ENCODE measurements at places on chromosomes 7 and 10. TPM values are rescaled to one million over a fixed set of nuclear protein-coding genes. Genes with fewer than 3 reads are reported as not detected.

Gene MALRD1
- not detected for total RNA-seq

Gene GALNT11
- total RNA-seq: 38.0 TPM

Gene GRID2IP
- not detected for total RNA-seq

DNA sequence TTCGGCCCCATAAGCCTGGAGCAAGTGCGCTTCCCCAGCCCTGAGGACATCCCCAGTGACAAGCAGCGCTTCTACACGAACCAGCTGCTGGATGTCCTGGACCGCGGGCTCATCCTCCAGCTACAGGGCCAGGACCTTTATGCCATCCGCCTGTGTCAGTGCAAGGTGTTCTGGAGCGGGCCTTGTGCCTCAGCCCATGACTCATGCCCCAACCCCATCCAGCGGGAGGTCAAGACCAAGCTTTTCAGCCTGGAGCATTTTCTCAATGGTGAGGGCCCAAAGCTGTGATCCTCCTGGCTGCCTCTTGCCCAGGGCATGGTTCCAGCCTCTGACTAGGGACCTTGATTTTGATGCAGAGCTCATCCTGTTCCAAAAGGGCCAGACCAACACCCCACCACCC, 10.1 kb downstream of the IRF5 start:
- DNase-seq: peak; percentile 61

- DNase-seq: no peak
Observed at GRCh38 chr7:95253986-95254385, 70.3 kb downstream of the PON1 start.

- peak; percentile 94 for DNase-seq
Observed at GRCh38 chr10:132665946-132666704, 119.8 kb downstream of the NKX6-2 start.

GRCh38 chr7:102230593-102230992, 56.1 kb upstream of the SH2B2 start:
- peak; percentile 18 for DNase-seq

DNA sequence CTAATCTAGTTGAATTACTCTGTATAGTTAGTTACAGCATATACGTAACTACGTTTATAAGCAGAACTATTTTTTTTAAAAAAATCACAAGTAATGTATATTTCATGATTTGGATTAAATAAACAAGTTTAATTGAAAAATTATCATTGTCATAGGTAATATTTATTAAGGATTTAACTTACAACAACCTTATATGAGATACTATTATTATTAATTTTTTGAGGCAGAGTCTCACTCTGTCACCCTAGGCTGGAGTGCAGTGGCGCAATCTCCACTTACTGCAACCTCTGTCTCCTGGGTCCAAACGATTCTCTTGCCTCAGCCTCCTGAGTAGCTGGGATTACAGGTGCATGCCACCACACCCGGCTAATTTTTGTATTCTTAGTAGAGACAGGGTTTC, 4.1 kb upstream of the CUL1 start:
- DNase-seq: no peak

DNA sequence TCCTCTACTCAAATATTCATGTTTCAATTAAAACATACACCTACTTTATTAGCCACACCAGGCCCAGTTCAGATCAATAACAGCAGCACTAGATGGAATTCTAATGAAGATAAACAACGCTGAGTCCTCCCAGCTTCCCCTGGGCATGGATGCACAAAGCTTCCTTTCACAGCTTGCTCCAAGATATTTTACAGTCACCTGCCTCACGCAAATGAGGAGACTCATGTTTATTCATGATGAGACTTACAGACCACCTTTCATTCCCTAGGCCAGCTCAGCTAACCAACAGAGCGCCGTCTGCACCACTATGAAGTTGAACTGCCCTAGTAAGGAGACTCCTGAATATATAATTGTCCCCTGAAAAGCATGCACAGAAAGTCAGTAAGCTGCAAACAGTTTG, 283.0 kb upstream of the AOAH start:
- no peak for DNase-seq

DNA sequence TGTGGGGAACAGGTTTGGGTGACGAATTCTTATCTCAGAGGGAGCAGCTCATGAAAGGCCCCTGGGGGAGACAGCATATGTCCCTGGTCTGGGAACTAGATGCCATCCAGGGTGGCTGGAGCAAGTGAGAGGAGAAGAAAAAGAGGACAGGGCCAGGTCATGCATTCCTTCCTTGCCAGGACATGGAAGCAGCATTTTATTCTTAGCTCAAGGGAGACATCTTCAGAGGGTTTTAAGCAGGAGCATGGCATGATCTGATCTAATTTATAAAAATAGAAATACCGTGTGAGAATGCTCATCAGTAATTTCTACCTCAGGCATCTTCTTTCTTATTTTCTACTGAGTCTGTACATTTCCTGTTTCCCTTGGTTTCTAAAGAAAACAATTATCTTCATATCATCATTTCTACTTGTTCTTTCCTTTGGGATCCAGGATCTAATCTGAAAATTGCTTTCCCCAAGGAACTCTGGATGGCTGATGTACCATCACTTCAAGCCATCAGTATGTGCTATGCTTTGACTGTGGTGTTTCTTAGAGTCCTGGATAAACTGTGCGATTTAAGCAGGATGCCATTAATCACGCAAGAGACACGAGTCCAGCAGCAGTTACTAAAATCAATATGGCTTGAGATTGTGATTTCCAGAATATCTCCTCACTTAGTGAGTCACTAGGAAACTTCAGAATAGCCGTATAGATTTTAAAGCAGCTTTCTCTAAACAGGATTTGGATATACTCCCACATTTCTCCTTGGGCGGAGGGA, 386.2 kb downstream of the GALNT17 start:
- no peak for DNase-seq

Measured in RPMI7951 (cell line).